GF-D8 (cell line): ENCODE measurements at places on chromosomes 11 and 22.

DNA sequence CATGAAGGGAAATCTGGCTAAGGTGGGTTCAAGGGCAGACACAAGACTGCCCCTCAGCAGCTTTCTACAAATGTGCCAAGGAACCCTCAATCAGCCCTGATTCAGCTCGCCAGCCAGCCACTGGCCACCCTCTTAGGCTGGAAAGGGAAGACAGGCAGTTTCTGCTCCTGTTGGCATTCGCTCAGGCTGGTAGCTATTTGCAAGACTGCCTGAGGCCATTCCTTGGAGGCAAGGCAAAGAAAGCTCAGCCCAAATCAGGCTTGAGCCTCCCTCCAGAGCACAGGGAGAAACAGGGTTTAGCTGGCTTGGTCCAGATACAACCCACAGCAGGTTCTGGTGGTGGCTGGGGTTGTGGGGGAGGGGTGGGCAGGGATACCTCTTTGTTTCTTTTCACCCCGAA, 19.2 kb downstream of the TP53I11 start:
- no peak for DNase-seq

- DNase-seq, result no peak
Measured at GRCh38 chr11:90330632-90331031, 107.8 kb upstream of the CHORDC1 start.

GRCh38 chr11:131888230-131888855, 517.9 kb downstream of the NTM start:
- no peak for DNase-seq

DNA sequence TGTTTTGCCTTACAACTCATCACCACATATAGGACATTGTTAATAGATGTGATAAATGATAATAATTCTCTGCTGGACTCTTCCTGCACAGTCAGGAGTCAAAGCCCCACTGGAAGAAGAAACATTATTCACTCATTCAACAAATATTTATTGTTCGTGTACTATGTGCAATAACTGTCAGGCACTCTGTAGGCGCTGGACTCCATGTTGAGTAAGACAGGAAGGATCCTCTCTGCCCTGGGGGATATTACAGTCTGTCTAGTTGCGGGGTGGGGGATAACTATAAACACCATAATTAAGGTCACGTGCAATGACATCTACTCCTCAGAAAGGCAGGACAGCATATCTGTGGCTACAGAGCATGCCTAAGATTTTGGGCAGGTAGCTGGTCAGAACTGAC, 281.1 kb downstream of the FAT3 start:
- no peak for DNase-seq

- no peak for DNase-seq
Measured at GRCh38 chr11:33867561-33867960, 24.3 kb downstream of the LMO2 start.

DNA sequence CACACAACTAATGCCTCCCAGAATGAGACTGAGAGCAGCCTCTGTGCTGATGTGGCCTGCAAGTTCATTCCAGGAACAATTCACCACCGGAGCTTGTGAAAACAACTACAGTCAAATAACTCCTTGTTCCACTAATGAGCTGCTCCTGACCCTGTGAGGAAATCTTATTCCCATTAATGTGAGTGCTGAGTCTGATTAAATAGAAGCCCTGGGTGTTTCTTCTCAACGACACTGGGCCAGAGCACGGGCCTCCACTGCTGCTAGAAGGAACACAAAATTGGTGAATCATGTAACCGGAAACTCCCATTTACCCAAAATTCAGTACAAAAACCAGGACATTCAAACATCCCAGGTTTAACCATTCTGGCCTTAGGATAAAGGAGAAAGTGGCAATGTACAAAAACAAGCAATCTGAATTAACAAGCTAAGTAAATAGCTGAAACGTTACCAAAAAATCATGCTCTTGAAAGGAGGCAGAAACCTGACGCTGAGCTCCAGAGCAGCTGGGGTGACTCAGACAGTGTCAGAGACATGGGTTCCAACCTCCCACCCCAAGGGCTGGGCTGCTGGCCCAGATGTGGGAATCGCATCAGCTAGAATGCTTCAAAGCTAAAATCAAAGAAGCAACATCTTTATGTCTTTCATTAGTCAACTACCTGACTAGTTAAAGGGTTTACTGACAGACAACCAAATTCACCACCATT, 26.7 kb downstream of the SERGEF start:
- DNase-seq, result no peak
